ENCODE measurements at places on chromosomes 2 and 18.

- DNase-seq: no peak
Observed at GRCh38 chr2:39615675-39616074, 50.0 kb upstream of the TMEM178A start.

GRCh38 chr2:47666332-47666731 is 116.6 kb upstream of the MSH6 start:
- no peak for DNase-seq

DNA sequence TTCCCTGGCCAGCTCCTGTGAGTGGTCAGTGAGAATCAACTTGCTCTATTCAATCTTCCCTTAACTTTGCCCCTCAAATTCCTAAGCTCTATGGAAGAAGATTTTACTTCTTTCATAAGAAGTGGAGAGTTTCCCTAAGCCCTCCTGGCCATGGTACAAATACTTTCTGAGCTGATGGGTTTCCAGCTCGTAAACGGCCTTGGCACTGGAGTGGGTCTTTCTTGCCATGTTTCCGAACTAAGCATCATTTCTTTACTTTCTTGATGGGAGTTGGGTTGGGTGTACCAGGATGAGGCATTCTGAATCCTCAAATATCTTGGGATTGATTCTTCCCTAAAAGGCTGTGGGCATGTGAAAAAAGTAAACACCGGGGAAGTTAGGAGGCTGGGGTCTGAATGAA is 72.5 kb downstream of the ACKR3 start:
- DNase-seq: peak; percentile 50

DNA sequence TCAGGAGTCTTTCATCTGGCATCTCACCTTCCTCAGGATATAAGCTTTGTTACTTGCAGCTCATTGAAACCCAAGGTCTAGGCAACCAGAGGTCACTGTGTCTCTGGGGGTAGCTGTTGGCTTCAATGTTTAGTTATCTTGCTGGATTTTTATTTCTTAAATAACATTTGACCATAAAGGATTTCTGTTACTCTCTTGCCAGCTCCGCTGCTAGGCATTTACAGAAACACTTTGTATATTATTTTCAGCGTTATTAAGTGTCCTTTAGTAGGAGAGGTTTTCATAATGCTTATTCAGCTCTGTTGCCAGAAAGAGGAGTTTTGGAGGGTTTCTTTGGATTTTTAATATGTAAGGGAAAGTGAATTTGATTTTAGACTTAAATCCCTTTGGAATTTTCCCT is 61.4 kb downstream of the QPCT start:
- DNase-seq: no peak

DNA sequence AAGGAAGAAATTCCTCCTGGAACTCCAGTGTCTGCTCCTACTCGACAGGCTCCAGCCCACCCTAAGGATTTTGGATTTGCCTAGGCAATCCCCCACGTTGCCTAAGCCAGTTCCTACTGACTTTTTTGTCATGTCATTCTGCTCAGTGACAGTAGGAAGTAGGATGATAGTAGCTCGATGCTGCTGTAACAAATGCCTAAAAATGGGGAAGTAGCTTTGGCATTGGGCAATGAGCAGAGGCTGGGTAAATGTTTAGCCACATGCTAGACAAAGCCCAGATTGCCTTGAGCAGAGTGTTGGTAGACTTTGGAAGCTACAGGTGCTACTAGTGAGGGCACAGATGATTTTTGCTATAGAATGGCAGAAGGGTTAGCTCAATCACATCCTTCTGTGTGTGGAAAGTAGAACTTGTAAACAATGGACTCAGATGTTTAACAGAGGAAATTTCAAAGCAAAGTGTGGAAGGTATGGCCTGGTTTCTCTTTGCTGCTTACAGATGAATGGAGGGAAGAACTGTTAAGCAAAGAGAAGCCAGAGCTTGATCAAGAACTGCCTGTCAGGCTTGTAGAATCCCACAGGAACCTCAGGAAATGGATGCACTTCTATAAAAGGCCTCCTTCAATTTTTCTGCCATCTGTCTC is 154.8 kb downstream of the RNF144A start:
- no peak for DNase-seq

- DNase-seq: peak; percentile 35
Observed at GRCh38 chr18:23259701-23260681, 124.7 kb downstream of the CABLES1 start.

- no peak for DNase-seq
Observed at GRCh38 chr2:74915743-74916142, 42.7 kb upstream of the POLE4 start.

- no peak for DNase-seq
Observed at GRCh38 chr18:59432803-59433597, 73.9 kb upstream of the LMAN1 start.

DNA sequence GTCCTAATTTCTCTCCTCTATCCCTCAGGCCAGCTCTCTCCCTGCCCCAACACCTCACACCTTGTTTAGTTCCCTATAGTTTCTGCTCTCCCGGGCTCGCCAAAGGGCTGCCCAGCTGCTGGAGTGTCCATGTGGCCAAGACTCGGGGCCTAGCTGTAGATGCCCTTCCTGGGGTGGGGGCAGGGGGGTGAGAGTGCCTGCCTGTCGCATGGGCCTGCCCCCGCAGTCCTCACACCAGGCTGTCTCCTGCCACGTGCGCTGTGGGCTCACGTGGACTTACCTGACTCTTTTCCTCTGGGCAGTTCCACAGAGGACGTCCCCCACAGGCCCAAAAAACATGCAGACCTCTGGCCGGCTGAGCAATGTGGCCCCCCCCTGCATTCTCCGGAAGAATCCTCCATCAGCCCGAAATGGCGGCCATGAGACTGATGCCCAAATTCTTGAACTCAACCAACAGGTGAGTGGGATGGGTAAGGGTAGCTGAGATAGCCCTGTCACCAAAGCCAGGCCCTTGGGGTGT is 7.4 kb upstream of the TMEM214 start:
- no peak for DNase-seq
